ENCODE measurements at places on chromosomes 7 and 10.

DNA sequence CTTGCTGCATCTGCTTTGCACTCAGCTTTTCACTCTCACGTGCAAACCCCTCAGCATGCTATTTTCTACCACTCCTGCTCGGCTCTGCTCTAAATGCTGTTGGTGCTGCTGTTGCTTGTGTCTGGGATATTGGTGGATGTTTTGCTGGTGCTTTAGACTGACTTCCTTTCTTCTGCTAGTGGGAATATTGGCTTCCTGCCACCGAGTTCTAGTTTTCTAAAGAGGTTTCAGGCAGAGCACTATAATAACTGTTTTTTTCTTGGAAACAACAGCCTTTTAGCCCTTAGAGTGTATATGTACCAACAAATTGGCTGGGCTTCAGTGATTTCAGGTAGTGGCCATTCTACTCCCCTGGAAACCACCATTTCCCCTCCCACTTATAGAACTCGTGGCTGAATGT, 27.8 kb downstream of the TMEM236 start:
- DNase-seq: no peak

- DNase-seq: no peak
These were observed 317.2 kb upstream of the PODXL start for GRCh38 chr7:131873581-131873980.

- DNase-seq: peak; percentile 35
These were observed 75.7 kb upstream of the CCDC71L start for GRCh38 chr7:106736508-106737201.

- no peak for DNase-seq
These were observed 10.9 kb upstream of the PFKP start for GRCh38 chr10:3056280-3057037.

DNA sequence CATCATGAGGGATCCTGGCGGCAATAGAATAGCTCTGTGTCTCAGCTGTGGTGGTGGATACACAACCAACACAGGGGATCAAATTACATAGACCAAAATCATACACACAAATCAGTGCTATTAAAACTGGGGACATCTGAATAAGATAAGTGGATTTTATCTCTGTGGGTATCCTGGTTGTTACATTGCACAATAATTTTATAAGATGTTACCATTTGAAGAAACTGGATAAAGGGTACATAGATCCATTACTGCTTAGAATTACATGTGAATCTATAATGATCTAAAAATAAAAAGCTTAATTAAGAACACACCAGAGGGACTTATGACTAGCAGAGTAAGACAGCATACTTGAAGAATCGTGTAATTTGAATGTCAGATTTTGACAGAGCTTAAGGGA, 8.2 kb upstream of the FAM3C start:
- no peak for DNase-seq

DNA sequence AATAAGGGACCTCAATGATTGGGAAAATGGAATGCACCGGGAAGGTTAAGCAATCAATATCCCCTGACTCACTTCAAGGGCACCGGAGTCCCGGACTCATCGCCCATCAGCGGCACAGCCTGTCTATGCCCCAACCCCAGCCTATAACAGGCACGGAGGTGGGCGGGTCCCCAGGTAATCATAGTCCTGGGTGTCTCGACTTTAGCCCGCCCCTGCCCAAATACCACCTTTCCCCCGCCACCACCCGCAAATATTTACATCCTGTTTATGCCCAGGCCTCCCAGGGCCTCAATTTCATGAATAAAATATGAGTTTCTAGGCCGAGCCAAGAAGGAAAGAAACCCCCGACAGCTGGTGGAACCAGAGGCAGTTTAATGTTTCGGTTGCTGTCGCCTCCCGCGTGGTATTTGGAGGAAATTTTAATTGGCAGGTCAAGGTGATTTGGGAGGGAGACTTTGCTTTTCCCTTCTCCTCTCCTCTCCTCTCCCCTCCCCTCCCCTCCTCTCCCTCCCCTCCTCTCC, 15.6 kb upstream of the RFC2 start:
- DNase-seq: peak; percentile 47

GRCh38 chr7:53413021-53413420, 377.6 kb downstream of the POM121L12 start:
- no peak for DNase-seq

DNA sequence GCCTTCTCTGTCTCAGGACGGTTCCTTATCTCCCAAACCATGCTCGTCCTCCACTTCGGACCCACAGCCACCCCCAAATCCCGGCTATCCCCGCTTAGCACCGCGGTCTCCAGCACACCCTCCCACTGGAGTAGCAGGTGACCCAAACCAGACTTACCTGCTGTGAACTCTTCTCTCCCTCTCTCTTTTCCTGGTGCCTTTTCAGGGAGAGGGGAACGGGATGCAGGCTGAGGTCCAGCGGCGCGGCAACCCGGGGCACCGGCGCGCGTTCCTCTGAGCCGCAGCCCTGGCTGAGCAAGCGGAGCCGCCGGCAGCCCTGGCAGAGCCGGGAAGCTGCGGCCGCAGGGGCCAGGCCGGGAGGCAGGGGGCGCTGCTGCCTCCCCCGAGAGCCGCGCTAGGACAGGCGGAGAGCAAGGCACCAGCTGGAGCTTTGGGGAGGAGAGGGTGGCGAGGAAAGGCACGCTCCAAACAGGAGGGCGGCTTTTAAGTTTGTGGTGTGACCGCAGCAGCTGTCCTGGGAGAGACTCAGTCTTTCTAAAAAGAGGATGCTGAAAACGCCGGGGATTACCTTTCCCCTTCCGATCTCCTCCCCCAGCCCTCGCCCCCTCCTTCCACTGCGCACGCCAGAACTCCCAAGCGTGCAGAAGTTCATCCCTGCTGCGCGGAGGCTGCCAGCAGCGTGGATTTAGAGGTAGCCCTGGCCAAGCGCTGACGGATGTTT, at the start of gene SEMA3D:
Gene SEMA3D, minus strand, starts transcription at position 536 of the 721 bp plus-strand sequence. CDS start 65,165 bp downstream, outside the sequence.
- no peak for DNase-seq

- DNase-seq: no peak
These were observed 434.3 kb downstream of the MDFIC start for GRCh38 chr7:115356139-115356746.

Data from activated T-cell treated with anti-CD3 and anti-CD28 coated beads for 4 hours (primary cell).